ENCODE measurements at places on chromosomes 13 and 19.

DNA sequence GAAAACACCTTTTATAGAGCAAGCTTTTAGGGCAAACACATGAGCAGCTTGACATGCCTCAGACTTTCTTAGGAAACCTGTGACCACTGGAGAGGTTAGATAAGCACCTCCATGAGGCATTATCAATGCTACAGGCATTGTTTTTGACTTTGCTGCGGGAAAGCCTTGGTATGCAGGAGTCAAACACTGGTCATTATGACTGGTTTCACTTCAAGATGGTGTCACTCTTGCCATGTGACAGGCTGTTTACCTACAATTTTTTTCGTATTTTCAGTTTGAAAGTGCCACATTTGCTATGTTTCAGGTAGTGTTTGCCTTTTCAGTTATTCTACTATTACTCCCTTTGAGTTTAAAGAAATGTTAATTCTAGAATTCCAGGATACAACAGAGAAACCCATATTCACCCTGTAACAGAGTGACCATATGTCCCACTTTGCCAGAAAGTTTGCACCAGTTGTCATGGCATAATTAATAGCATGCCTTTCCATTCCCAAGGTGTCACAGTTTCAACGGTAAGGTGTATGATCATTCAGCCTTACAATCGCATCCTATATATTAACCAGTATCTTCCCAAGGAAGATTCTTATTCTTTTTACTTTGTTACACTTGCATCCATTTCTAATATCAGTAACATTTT is 33.0 kb downstream of the USP12 start:
- DNase-seq: no peak

DNA sequence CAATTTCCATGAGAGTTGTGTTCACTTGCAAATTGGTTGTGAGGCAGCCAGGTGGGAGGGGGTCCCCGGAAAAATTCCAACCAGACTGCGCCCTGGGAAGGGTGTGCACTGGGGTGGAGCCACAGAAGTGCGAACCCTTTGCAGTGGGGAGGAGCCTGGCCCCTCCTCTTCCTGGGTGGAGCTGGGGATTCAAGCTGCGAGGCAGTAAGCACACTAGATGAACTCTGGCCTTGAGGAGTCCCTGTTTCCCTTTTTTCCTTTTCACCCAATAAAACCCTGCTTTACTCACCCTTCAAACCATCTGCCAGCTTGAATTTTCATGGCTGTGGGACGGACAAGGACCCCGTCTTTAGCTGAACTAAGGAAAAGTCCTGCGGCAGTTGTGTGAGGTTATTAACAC is 31.0 kb upstream of the MBNL2 start:
- DNase-seq: no peak

DNA sequence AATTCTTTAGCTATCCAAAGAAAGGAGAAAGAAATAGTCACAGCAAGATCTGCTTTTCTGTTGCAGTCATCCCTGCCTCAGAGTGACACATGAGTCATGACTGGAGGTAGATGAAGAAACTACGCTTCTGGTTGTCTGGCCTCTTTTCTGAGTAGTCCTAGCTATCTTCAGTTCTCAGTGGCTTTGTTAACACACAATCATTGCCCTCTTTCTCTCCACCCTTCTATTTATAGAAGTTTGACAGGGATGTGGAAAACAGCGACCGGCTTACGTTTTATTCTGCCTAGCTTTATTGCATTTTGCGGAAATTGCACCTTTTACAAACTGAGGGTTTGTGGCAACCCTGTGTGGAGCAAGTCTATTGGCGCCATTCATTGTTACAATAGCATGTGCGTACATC is 26.7 kb downstream of the SPATA13 start:
- no peak for DNase-seq

DNA sequence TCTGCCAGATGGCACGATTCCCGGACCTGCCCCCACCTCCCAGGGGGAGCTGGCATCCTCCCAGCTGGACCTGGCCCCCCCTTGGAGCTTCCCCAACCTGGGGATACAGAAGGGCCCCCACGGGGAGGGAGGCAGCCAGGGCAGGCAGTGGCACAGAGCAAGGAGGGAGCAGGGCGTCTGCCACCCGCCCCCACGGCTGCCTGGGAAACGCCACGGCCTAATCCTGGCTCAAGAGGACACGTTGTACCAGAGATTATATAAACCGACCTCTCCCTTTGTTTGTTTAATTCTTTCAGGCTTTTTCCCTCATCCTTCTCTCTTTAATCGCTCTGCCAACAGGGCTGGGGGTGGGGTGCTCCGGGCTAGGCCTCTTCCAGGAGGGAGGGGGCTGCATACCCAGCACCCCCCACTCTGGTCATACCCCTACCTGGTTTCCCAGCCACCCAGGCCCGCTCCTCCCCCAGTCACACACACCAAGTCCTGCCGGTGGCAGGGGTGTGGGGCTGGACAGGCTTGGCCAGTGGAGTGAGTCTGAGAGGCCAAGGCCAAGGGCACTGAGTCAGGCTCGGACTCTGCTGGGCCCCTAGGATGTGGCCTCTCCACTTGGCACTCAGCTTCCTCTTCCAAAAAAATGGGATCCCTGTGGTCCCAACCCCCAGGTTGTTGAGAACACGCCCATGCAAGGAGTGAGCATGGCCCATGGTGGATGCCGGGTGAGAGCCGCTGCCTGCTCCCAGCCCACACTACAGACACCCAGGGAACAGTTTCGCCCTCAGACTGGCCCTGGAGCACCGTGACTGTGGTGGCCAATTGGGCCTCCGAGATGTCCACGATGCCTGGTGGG is 29.5 kb upstream of the NFIC start:
- DNase-seq: no peak

- no peak for DNase-seq
Measured at GRCh38 chr13:108070491-108070890, 144.8 kb downstream of the LIG4 start.

DNA sequence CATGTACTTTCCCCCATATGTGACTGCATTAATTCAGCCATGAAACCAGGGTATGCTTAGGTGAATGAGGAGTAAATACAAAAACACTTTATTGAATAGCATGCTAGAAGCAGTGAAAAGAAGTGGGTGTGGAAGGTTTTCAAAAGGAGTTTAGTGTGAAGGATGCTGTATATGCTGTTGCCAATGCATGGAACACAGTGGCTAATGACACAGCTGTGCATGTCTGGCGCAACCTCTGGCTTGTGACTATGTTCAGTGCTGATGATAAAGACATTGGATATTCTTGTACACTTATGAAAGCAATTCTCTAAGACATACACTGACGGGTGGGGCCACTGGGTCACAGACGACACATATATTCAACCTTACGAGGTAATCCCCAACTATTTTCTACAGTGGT is 55.2 kb downstream of the SOX21 start:
- no peak for DNase-seq
